ENCODE measurements at places on chromosomes 1 and 21. TPM values are rescaled to one million over a fixed set of nuclear protein-coding genes. Genes with fewer than 3 reads are reported as not detected.
A peak's percentile ranks its signal among the peaks of the same experiment; 100 is the strongest.

DNA sequence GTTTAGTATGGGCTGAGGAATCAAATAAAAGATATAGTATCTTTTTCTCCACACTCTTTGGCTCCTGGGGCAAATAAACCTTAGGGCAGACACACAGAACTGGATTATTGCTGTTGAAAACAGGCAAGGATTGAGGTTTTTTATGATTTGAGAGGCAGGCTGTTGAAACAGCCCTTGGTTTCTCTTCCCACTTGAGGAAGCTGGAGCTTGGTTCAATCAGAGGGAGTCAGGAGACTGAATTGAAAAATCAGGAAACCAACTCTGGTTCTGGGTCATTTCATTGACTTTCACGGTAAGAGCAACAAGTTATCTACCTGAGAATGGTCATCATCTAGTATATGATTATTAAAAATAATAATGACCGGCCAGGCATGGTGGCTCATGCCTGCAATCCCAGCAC lies 108.4 kb downstream of the CNIH3 start:
- H3K27ac ChIP-seq: no peak overlapping the region
- no peaks in the 10 kb centered on the region for H3K36me3 ChIP-seq
- H3K4me3 ChIP-seq: no peak overlapping the region
- H3K27me3 ChIP-seq: peaks cover 5% of the 10 kb centered on the region
- DNase-seq: no peak

The C1QC gene
- total RNA-seq: 1.2 TPM

GRCh38 chr1:101388904-101389546 lies 152.2 kb downstream of the S1PR1 start:
- DNase-seq: no peak
- no peak overlapping the region for H3K27ac ChIP-seq
- H3K4me1 ChIP-seq: peaks cover 23% of the 10 kb centered on the region
- no peaks in the 10 kb centered on the region for H3K36me3 ChIP-seq
- H3K27me3 ChIP-seq: peaks cover 1% of the 10 kb centered on the region
- H3K4me3 ChIP-seq: no peak overlapping the region

The TMEM82 gene
- total RNA-seq: not detected

The NUDT4B gene
- total RNA-seq: not detected

- peak overlapping the region; percentile 95 for H3K27ac ChIP-seq
- peak; percentile 40 for DNase-seq
- H3K4me1 ChIP-seq: peaks cover 93% of the 10 kb centered on the region
- H3K27me3 ChIP-seq: no peaks in the 10 kb centered on the region
Measured at GRCh38 chr1:101284021-101284420, 47.2 kb downstream of the S1PR1 start.

GRCh38 chr1:51305371-51305823 lies 25.0 kb downstream of the TTC39A start:
- no peak overlapping the region for H3K27ac ChIP-seq
- no peak for DNase-seq
- H3K4me3 ChIP-seq: no peak overlapping the region
- no peaks in the 10 kb centered on the region for H3K27me3 ChIP-seq

GRCh38 chr21:35933466-35933865 lies 126.9 kb downstream of the SETD4 start:
- no peaks in the 10 kb centered on the region for H3K27me3 ChIP-seq
- H3K36me3 ChIP-seq: no peaks in the 10 kb centered on the region
